Activated effector memory CD4-positive, alpha-beta T cell treated with Interleukin-2 at 50 U/mL for 16 hours (primary cell): ENCODE measurements at places on chromosomes 5 and 9.

GRCh38 chr5:1130218-1130946 is 18.5 kb upstream of the SLC12A7 start:
- no peak for DNase-seq

DNA sequence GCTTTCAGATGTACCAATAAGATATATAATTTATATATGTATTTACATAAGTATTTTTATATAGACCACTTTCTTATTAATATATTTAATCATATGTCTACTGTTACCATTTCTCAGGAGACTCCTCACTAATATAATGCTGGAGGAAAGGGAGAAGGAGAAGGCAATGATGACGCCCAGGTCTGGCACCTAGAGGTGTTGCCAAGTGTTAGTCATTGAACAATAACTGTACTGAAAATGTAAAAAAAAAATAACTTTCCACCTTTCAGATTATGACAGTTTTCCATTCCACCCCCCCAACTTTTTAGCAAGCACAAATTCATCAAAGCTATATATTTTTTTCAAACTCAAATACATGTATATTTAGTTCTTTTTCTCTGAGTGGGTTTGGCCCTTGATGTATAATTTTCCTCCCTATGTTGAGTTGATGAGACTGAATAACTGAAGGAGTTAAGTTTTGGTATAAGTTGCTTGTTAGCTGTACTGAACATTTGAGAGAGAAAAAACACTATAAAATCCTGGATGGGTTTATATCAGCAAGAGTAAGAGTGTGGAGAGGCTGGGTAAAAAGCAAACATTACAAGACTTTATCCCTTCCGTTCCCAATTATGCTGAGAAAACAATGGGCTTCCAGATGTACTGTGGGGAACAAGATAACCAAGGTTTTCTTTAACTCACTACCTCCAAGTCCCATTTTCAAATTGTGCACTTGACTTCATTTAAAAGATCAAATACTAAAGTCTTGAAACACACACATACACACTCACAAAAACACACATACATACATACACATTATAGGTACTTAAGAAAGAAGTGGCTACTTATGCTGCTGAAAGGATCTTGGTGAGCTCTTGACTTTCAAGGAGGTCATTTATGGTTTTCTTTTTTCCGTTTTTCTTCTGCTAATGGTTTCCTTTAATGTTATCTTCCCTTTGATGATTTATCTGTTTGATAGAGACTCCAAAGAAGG is 142.8 kb upstream of the IFNE start:
- no peak for DNase-seq

DNA sequence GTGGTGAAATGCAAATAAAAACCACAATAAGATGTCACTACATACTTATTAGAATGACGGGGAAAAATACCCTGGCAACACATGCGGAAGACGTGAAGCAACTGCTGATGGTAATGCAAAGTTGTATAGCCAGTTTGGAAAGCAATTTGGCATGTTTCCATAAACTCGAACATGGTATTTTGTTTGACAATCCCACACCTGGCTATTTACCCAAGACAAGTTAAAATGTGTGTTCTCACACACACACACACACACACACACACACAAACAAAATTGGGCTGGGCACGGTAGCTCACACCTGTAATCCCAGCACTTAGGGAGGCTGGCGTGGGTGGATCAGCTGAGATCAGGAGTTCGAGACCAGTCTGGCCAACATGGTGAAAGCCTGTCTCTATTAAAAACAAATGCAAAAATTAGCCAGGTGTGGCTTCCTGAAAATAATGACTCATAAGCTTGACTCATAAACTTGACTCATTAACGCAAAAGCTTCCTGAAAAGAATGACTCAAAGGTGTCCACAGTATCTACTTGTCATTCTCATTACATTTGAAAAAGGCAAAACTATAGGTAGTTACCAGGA is 456.5 kb downstream of the CDH18 start:
- DNase-seq: no peak

- DNase-seq: no peak
Measured at GRCh38 chr5:136042156-136042555, 13.4 kb downstream of the TGFBI start.

GRCh38 chr9:38061326-38061977 is 7.6 kb downstream of the SHB start:
- no peak for DNase-seq

DNA sequence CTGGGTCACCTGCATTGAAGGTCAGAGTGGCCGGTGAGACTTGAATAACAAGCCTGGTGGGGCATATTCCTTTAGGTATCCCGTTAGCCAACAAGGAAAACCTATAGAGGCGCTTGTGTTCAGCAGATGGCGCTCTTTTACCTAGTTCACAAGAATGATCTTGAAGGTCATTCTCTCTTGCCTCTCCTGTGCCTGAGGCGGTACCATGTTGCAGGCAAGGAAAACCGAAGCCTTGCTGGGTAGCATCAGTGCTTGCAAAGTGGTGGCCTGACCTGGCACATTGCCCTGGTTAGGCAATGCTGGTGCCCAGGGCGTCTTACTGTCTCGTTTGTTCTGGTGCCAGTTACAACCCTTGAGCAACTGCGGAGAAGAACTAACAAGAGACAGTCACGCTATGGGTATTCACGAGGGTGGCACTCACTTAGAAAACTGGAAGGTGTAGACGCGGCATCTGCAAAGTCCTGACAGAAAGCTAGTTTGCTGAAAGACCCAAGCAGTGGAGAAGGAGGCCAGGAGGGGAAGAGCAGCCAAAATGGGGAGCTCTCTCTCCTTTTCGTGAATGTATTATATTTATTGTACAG is 56.7 kb downstream of the AOPEP start:
- peak; percentile 8 for DNase-seq

GRCh38 chr9:3569529-3569928 is 43.7 kb upstream of the RFX3 start:
- no peak for DNase-seq

DNA sequence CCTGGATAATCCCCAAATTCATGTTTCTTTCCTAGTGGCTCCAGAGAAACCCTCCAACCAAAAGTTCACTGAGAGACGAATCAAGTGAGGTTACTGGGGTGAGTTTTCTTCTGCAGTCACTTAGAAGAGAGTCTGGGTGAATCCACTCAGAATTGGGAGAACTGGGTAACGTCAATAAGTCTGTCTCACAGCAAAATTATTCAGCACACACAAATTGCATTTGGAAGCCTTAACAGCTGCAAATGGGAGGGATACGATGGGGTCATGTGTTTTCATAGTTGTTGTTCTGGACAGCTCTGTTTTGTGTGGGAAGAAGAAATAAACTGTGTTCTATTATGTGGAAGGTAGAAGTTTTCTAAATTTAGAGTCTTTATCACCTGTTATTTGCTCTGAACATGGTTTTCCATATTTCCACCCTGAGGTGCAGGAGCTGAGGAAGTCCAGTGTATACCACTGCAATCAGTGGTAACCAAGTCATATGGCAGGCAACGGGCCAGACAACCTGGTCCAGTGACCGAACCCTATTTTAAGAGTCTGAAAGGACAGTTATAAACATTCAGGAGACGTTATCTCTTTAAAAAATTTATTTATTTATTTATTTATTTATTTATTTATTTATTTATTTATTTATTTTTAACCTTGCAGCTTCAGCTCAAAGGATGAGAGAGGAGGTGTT is 21.9 kb downstream of the MARCHF3 start:
- no peak for DNase-seq

DNA sequence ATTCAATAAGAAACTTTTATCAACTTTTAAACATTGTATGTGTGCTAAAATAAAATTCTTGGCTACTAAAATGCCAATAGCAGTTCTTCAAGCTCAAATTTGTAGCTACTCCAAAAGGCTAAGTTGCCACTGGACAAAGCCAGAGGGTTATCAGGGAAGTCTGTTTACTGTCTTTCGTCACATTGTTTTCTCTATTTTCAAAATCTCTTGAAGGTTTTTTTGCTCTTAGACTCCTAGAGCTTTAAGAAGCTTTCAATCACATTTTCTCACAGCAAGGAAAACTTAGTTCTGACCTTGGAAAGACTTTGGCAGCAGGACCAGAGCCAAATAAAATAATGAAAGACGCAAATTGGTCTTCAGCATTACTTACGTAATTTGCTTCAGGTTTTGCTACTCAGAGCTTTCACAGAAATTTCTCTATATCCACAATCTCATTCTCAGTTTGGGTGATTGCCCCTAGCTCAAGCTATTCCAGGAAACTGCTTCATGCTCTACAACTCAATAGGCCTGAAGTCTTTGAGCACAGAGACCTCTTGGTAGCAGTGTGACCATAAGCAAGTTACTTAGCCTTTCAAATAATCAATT is 257.7 kb downstream of the GABRG2 start:
- DNase-seq: no peak

DNA sequence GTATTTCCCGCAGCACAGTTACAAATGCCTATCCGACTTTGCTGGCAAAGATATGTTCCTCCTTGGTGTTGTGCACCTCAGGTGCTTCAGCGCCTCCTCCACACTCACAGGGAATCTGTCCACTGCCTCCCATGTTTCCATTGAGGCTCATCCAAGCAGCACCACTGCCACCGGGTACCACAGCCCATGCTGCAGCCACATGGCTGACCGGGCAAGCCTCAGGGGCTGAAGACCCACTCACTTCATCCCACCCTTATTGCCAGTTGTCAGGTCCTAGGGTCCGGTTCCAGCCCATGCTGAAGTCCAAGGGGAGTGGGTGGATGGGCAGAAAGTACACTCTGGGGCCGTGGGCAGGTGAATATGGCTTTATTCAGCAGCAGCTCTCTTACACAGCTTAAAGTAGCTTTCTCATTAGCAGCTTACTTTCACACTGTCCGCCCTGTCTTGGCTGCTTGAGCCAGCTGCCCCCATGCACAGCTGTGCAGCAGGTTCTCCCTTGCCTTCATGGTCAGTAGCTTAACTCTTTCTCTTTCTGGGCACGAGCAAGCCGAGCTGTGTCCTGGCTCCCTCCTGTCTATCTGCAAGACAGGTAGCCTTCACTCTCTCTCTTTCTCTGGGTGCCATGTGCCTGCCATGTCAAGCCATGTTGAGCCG is 1052.3 kb downstream of the PTPRD start:
- no peak for DNase-seq

DNA sequence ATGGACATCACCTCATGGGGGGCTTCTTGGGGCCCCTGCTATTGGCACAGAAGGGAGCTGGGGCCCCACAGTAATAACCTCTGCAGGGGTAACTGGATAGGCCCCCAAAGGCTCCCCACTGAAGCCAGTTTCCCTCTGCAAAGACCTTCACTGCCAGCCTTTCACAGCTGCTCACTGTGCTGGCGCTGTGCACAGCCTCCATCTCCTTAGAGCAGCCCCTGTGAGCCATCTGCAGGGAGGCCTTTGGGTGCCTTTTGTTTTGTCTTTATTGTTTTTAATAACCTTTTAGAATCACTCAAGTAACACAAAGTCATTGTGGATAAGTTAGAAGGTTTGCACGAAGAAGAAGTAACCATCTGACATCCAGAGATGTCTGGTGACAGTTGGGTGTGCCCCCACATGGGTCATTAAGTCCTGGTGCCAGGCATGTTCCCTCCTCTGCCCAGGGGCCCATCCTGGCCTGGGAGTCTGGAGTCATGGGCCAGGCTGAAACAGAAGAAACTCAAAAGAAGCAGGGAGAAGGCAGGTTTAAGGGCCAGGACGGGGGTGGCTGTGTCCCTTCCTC is 42.7 kb downstream of the NCS1 start:
- no peak for DNase-seq

DNA sequence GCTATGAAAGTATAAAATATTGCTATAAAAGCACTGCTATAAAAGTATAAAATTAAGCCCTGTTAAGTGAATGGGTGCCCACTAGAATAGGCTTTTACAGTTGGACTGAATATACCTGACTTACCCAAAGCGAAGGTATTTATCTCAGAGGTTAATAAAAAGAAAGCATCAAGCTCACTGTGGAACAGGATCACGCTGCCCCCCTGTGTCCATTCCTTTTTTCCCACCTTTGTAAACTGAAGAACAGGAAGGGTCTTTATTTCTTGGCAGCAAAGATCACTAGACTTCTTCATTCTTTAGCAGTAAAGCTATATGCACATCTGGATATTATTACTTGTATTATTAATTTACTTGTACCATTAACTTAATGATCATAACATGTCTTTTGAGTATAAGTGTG is 22.1 kb upstream of the PLPP6 start:
- peak; percentile 15 for DNase-seq

- DNase-seq: no peak
Measured at GRCh38 chr5:134846641-134846960, 833 bp downstream of the C5orf24 start.

GRCh38 chr5:38022631-38023030 is 182.8 kb upstream of the GDNF start:
- DNase-seq: no peak

- DNase-seq: no peak
Measured at GRCh38 chr5:61575103-61575502, 243.0 kb downstream of the ZSWIM6 start.

DNA sequence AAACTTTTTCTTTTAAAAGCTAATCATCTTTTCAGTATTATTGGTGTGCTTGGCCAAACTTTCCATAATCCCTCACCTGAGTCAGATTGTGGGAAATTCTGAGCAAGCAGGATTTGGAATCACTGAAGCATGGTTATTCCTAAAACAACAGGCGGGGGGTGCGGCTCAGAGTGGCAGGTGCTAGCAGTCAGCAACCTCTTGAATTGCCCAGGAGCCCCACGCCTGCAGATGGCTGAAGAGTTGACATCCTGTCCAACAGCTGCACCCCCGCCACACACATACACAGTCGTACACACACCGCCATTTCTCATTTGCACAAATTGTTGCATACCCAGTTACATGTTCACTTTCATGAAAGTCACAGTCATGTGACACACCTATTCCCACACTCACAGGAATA is 96.6 kb downstream of the LHX2 start:
- no peak for DNase-seq

GRCh38 chr5:33788922-33789566 is 102.7 kb downstream of the ADAMTS12 start:
- no peak for DNase-seq

GRCh38 chr9:23700359-23700758 is 125.7 kb downstream of the ELAVL2 start:
- no peak for DNase-seq

DNA sequence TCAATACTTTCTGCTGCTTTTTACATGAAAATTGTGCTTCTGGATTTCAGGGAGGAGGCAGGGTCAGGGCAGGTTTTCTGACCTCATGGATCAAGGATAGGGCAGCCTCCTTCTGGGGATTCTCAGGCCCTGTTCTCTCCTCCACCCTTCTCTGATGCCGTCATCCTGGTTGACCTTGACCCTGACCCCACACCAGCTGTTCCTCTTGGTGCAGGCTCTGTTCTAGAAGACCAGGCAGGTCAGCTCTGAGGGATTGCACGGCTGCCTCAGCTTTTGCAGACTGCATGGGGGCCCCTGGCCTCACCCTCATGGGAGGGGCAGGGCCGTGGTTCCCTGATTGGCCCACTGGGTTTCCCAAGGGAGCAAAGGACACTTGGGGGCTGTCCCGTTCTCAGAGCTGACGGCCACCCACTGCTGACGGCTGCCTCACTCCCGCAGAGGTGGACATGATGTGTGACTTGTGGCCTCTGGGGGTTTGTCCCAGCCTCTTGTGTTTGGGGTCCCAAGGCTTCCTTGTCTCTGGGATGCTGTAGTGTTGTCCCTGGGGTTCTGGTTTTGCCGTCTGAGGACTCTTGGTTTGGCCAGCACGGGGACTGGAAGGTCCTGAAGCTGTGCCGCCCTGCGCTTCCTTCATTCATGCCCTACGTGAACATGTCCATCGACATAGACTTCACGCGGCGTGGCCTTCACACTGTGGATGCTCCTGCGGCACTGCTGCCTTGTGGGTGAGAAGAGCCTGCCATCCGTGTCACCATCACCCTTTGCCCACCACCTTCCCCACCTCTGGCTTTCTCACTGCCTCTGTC is 34.5 kb downstream of the CEP72 start:
- no peak for DNase-seq
